Tibial nerve (tissue), 4 donors: ENCODE measurements at places on chromosomes 12 and 14. TPM values are rescaled to one million over a fixed set of nuclear protein-coding genes. Genes with fewer than 3 reads are reported as not detected.

GRCh38 chr14:93525696-93526451 lies 95.1 kb downstream of the UNC79 start:
- no peaks in the 10 kb centered on the region for H3K36me3 ChIP-seq
- no peak overlapping the region for H3K27ac ChIP-seq
- no peaks in the 10 kb centered on the region for H3K27me3 ChIP-seq
- no peak for DNase-seq
- no peaks in the 10 kb centered on the region for H3K4me1 ChIP-seq

GRCh38 chr14:61290701-61291100 lies 9.6 kb upstream of the TMEM30B start:
- H3K4me3 ChIP-seq, result no peak overlapping the region
- H3K27ac ChIP-seq, result no peak overlapping the region
- DNase-seq, result no peak
- H3K4me1 ChIP-seq, result no peaks in the 10 kb centered on the region

GRCh38 chr12:111034083-111034885 lies 113.9 kb upstream of the MYL2 start:
- peaks cover 32% of the 10 kb centered on the region for H3K4me1 ChIP-seq
- no peaks in the 10 kb centered on the region for H3K36me3 ChIP-seq
- DNase-seq, result no peak
- no peaks in the 10 kb centered on the region for H3K27me3 ChIP-seq

GRCh38 chr12:31471823-31472222 lies 119.1 kb downstream of the DENND5B start:
- H3K36me3 ChIP-seq, result no peaks in the 10 kb centered on the region
- no peaks in the 10 kb centered on the region for H3K27me3 ChIP-seq
- DNase-seq, result no peak
- H3K27ac ChIP-seq, result no peak overlapping the region

GRCh38 chr12:76422543-76423438 lies 74.6 kb upstream of the BBS10 start:
- no peak overlapping the region for H3K4me3 ChIP-seq
- no peak overlapping the region for H3K27ac ChIP-seq
- DNase-seq, result no peak
- no peaks in the 10 kb centered on the region for H3K27me3 ChIP-seq
- H3K36me3 ChIP-seq, result peaks cover 12% of the 10 kb centered on the region
- H3K4me1 ChIP-seq, result no peaks in the 10 kb centered on the region

DNA sequence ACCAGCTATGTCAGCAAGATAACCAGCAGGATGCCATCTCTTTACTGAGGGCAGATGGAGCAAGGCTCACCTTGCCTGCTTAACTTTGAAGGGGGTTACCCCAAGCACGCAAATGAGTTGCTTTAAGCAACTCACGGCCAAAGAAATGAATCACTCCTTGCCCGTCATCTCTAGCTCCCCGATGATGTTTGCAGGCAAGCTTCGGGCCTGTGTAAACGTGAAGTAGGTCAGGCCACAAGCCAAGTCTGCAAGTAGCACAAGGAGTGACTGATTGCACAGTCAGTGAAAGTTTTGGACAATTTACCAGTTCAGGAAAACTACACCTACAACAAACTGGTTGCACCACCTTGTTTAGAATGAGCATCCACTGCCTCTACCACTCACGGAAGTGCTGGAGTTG lies 699.7 kb upstream of the TBX3 start:
- no peak overlapping the region for H3K27ac ChIP-seq
- H3K36me3 ChIP-seq, result no peaks in the 10 kb centered on the region
- H3K27me3 ChIP-seq, result no peaks in the 10 kb centered on the region
- H3K4me3 ChIP-seq, result no peak overlapping the region
- H3K4me1 ChIP-seq, result no peaks in the 10 kb centered on the region

- no peaks in the 10 kb centered on the region for H3K27me3 ChIP-seq
- DNase-seq, result no peak
- H3K4me1 ChIP-seq, result no peaks in the 10 kb centered on the region
- H3K27ac ChIP-seq, result no peak overlapping the region
- no peak overlapping the region for H3K4me3 ChIP-seq
Measured at GRCh38 chr12:12982331-12982730, 17.7 kb downstream of the HEBP1 start.

- peaks cover 16% of the 10 kb centered on the region for H3K4me1 ChIP-seq
- H3K27me3 ChIP-seq, result no peaks in the 10 kb centered on the region
- DNase-seq, result peak; percentile 67
- no peaks in the 10 kb centered on the region for H3K36me3 ChIP-seq
- H3K4me3 ChIP-seq, result peak overlapping the region; percentile 32
Measured at GRCh38 chr14:100031506-100032281, 33.5 kb upstream of the EVL start.

GRCh38 chr14:73287071-73287470 lies 49.8 kb downstream of the PAPLN start:
- H3K27me3 ChIP-seq, result no peaks in the 10 kb centered on the region
- H3K4me3 ChIP-seq, result no peak overlapping the region
- peak overlapping the region; percentile 26 for H3K27ac ChIP-seq
- H3K4me1 ChIP-seq, result peaks cover 34% of the 10 kb centered on the region
- DNase-seq, result no peak

DNA sequence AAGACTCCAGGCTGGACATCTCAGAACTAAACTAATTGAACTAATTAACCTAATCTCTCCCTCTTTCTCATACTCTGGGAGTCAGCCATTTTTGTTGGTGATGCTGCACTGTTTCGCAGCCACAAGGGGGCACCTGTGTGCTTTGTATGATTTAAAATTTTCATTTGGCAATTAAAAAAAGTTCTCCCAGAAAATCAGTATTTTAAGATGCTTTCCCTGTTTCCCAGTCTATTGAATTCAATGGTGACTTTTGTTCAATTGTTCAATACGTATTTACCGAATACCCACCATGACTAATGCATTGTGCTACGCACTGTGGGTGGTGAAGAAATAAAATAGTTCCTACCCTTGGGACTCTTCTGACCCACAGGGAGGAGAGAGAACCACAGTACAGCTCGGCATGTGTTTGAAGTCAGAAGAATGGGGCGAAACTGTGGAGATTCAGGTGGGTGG lies 63.7 kb downstream of the ZNF664 start:
- H3K27me3 ChIP-seq, result no peaks in the 10 kb centered on the region
- no peak overlapping the region for H3K27ac ChIP-seq
- peak; percentile 58 for DNase-seq
- no peak overlapping the region for H3K4me3 ChIP-seq

GRCh38 chr12:19430988-19431387 lies 8.3 kb upstream of the AEBP2 start:
- H3K36me3 ChIP-seq, result no peaks in the 10 kb centered on the region
- H3K4me1 ChIP-seq, result no peaks in the 10 kb centered on the region
- no peaks in the 10 kb centered on the region for H3K27me3 ChIP-seq
- no peak for DNase-seq
- H3K27ac ChIP-seq, result no peak overlapping the region

DNA sequence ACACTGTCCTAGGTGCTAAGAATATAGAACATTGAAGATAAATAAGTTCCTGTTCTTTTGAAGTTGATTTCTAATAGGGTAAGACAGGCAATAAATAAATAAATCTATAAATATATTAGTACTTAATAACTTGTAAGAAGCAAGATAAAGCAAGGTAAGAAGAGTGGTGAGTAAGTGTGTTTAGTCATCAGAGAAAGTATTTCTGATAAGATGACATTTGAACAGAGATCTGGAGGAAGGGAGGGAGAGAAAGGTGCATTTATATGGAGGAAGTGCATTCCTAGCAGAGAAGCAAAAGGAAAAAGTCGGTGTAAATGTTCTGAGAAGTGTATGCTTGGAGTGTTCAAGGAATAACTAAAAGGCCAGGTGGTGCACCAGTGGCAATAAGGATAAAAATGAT lies 184.4 kb upstream of the GRIP1 start:
- H3K27ac ChIP-seq, result no peak overlapping the region
- no peak overlapping the region for H3K4me3 ChIP-seq
- no peaks in the 10 kb centered on the region for H3K4me1 ChIP-seq

DNA sequence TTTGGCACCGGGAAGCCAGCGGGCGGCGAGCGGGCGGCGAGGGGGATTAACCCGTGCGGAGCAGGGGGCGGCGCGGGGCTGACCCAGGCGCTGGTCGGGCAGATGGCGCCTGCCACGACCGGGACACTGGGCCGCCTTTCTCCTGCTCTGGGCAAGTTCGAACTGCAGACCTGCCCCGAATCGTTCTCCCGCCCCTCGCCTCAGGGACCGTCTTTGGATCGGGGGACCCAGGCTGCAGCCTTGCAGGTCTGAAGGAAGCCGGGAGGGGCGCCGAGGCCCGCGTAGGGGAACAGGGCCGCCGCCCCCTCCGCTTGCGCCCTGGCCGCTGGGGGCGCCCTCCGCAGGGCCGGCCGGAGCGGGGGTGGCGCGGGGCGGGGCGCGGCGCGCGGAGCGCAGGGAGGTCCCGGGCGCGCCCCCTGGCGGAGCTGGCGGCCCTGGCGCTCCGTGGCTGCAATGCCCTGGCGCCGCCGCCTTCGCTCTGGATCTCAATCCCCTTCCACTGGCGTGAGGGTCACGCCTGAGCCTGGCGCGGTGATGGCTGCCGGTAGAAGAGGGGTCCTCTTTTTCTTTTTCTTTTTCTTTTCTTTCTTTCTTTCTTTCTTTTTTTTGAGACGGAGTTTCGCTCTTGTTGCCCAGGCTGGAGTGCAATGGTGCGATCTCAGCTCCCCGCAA lies 449 bp upstream of the LTBP2 start:
- no peaks in the 10 kb centered on the region for H3K27me3 ChIP-seq
- peak overlapping the region; percentile 84 for H3K4me3 ChIP-seq
- peaks cover 7% of the 10 kb centered on the region for H3K4me1 ChIP-seq
- H3K27ac ChIP-seq, result peak overlapping the region; percentile 69

GRCh38 chr14:77647853-77648252 lies 31.4 kb upstream of the SPTLC2 start:
- H3K4me3 ChIP-seq, result no peak overlapping the region
- no peak for DNase-seq
- no peaks in the 10 kb centered on the region for H3K4me1 ChIP-seq
- no peak overlapping the region for H3K27ac ChIP-seq
- H3K27me3 ChIP-seq, result no peaks in the 10 kb centered on the region

DNA sequence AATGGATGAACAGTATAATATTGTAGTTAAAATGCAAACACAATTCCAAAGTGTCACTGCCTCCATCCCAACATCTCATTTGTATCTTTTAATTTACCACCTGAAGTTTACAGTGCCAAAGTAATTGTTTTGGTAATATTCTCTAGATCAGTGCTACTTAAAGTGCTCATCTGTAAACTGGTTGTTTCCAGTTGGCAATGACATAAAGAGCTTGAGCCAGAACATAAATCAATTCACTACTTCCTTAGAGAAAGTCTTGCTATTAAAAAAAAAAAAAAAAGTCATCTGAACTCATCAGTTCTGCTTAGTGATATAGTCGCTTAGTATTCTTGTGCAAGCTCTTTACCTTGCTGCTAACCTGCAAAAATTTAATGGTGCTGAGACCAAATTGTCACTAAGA lies 16.4 kb downstream of the PLCZ1 start:
- H3K4me3 ChIP-seq, result no peak overlapping the region
- DNase-seq, result no peak
- H3K4me1 ChIP-seq, result no peaks in the 10 kb centered on the region
- H3K27me3 ChIP-seq, result no peaks in the 10 kb centered on the region
- no peaks in the 10 kb centered on the region for H3K36me3 ChIP-seq

Gene GPRC5D
- not detected for total RNA-seq

Gene EXOC3L4
- 0.87 TPM for total RNA-seq

Gene TMTC2
- total RNA-seq, result 19.5 TPM

Gene CLEC2D
- total RNA-seq, result 19.0 TPM

Gene TRHDE
- total RNA-seq, result 4.6 TPM

Gene P3H3
- total RNA-seq, result 45.8 TPM
